Astrocyte (in vitro differentiated cells and primary cell): ENCODE measurements at places on chromosomes 7 and 10. TPM values are rescaled to one million over a fixed set of nuclear protein-coding genes. Genes with fewer than 3 reads are reported as not detected.
A peak's percentile ranks its signal among the peaks of the same experiment; 100 is the strongest.

AKR1C3 gene
- total RNA-seq, result 0.43 and 1.0 TPM in 2 replicates

CRHR2 gene
- total RNA-seq, result not detected in 2 replicates

ITPRID1 gene
- not detected in 2 replicates for total RNA-seq

ABCC2 gene
- 0.31 and 0.59 TPM in 2 replicates for total RNA-seq

DNA sequence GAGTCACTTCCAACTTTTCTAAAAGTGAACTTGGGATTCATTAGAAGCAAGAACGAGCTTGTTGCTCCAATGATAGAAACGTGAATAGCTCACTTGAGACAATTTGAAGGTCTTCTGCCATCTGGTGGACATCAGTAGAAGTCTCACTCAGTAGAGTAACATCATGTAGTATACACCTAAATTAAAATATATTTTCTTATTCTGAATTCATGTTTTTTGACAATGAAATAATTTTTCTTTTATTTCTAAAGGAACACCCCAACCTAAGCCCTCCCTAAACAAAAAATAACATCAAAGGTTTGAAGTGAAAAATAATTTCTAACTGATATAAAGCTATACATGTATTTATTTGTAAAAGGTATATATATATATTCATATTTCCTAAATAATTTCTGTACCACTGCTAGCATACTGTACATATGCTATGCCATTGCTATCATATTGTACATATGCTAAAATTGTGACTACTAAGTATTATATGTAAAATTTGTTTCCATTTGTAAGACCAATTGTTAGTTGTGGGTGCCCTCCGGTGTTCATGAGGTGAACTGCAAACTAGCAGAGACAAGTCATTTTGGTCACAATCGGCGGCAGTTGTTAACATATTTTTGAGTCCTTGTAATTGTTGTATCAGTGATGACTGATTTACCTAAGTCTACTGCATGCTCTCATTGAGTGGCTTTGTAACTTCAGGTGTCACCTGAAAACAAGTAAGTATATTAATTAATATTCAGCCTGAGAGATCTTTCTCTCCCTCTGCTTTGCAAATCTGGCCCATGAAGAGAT, 121.9 kb downstream of the PTPRZ1 start:
- DNase-seq, result peak; percentile 59

GRCh38 chr10:23364378-23364777, 19.8 kb upstream of the C10orf67 start:
- no peak for DNase-seq

GRCh38 chr10:26468700-26469099, 30.6 kb downstream of the APBB1IP start:
- DNase-seq, result no peak

GRCh38 chr10:21771219-21771618, 232.3 kb downstream of the DNAJC1 start:
- no peak for DNase-seq

- DNase-seq, result no peak
These were observed 108.0 kb downstream of the SPAG6 start for GRCh38 chr10:22453320-22453719.

DNA sequence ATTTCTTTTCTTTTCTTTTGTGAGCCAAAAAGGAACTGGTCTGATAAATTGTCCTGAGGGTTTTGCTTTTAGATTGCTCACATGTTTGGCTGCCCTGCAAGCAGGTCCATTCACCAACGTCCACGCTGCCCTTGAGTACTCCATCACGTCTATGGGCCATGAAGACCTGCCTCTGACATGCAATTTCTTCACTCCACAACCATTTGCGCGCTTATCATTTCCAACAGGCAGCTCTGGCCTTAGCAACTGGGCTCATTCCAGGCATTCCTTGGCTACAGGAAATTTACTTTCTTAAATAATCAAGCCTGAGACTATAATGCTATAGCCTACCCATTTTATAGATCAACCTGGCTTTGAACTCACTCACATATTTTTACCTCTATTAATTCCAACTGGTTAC, 408.3 kb upstream of the C7orf33 start:
- DNase-seq, result no peak

- no peak for DNase-seq
These were observed 104.7 kb upstream of the IKZF1 start for GRCh38 chr7:50199824-50200223.

DNA sequence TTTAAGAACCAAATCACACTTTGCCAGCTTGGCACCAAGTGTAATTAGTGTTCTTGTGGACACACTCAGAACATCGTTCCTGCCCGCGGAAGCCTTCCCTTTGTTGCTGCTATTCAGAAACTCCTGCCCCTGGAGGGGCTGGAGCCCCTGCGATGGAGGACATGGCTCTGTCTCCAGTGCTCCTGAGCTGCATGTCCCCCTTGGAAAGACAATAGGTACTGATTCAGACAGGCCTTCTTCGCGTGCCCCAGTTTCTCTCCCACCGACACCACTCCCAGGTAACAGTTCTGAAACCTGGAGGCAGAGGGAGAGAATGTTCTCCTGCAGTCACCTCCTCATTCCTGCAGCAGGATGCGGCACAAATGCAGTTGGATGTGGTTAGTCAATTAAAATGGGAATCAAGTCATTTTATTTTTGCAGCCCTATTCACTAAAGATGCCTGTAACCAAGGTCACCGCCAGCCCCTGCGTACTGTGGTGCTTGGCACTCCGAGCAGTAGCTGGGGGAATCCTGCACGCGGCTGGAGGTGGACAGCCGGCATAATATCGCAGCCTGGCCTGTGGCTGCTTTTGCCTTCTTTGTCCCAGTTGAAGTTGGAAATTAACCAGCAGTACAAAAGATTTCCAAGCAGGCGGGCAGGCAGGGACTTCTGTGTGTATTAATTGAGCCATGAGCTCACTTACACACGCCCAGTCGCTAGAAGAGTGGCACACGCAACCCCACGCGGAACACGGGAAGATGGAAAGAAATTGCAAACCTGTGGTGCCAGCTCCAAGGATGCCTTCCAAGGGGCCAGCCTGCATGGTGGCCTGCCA, 205.7 kb downstream of the EBF3 start:
- DNase-seq, result no peak

DNA sequence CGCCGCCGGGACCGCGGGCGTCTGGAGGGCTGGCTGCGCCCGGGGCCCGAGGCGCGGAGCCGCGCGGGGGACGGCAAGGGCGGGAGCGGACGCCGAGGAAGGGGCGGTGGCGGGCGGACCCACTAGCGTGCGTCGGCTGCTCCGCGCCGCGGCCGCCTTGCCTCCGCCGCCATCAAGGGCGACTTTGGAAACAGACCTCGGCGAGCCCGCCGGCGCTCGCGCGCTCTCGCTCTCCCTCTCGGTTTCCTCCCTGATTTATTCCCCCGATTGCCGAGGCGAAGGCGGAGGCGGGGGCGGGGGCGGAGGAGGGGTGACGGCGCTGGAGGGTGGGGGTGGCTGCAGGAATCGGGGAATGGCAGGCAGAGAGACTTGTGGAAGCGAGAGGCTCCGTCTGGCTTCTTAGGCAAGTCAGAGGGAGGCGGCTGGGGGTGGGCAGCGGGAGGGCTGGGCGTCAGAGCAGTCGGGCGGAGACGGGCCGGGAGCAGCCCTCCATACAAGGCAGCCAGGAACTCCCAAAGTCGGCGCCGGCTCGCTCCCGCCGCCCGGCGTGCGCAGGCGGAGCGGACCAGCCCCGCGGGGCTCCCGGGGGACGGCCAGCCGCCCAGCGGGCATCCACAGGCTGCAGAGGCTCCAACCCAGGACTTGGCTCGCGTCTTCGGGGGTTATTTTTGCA, at the start of gene CACNA2D1:
CACNA2D1 (minus strand) TSS at position 231 of the 673 bp plus-strand sequence.
- peak; percentile 86 for DNase-seq

GRCh38 chr10:128869101-128869749, 597.8 kb upstream of the MGMT start:
- no peak for DNase-seq
